ENCODE measurements at places on chromosomes 6 and 20.

GRCh38 chr6:24802271-24803059 lies 3.7 kb upstream of the ARMH2 start:
- peak; percentile 60 for DNase-seq

GRCh38 chr20:14829906-14830305 lies 492.5 kb upstream of the FLRT3 start:
- DNase-seq: no peak

GRCh38 chr6:164006459-164006858 lies 591.9 kb downstream of the QKI start:
- DNase-seq: no peak

DNA sequence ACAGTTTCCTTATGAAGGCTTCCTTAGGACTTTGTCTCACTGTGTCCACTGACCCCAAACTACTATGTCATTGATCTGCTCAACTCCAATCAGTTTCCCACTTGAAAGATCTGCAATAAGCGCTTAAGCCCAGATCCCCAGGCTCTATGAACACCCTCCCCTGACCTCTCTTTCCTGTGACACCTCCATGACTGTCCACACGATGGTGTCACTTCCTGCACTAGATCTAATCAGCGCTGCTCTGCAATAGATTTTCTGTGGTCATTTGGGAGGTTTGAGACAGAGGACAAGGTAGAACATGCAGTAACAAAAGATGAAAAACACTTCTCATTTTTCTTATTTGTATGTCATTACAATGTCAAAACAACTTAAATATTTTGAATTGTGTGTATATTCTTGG lies 304.6 kb upstream of the AGPAT4 start:
- no peak for DNase-seq

GRCh38 chr6:110874880-110875547 lies 429 bp downstream of the AMD1 start:
- DNase-seq: peak; percentile 26

- peak; percentile 38 for DNase-seq
Measured at GRCh38 chr6:111667931-111668330, 62.3 kb upstream of the TRAF3IP2 start.

DNA sequence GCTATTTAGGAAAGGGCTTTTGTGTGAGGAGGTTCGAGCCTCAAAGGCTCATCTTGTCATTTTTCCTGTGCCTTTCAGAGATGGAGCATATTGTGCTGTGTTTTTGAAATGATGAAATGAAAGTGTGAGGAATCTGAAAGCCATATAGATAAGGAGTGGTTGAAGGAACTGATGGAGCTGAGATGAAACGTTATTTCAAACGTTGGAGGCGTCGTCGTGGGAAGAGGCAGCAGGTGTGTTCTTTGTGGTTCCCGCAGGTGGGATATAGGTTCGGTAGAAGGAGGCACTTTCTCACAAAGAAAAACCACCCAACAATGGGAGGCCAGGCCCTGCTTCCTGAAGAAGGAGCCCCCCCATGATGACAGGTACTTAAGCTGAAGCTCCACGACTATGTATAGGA lies 83.2 kb upstream of the SNAP25 start:
- DNase-seq: no peak

- no peak for DNase-seq
Measured at GRCh38 chr6:47502920-47503319, 25.3 kb downstream of the CD2AP start.

- no peak for DNase-seq
Measured at GRCh38 chr20:12969071-12969669, 39.6 kb upstream of the SPTLC3 start.

- DNase-seq: peak; percentile 70
Measured at GRCh38 chr6:11007715-11008608, 36.1 kb downstream of the ELOVL2 start.

DNA sequence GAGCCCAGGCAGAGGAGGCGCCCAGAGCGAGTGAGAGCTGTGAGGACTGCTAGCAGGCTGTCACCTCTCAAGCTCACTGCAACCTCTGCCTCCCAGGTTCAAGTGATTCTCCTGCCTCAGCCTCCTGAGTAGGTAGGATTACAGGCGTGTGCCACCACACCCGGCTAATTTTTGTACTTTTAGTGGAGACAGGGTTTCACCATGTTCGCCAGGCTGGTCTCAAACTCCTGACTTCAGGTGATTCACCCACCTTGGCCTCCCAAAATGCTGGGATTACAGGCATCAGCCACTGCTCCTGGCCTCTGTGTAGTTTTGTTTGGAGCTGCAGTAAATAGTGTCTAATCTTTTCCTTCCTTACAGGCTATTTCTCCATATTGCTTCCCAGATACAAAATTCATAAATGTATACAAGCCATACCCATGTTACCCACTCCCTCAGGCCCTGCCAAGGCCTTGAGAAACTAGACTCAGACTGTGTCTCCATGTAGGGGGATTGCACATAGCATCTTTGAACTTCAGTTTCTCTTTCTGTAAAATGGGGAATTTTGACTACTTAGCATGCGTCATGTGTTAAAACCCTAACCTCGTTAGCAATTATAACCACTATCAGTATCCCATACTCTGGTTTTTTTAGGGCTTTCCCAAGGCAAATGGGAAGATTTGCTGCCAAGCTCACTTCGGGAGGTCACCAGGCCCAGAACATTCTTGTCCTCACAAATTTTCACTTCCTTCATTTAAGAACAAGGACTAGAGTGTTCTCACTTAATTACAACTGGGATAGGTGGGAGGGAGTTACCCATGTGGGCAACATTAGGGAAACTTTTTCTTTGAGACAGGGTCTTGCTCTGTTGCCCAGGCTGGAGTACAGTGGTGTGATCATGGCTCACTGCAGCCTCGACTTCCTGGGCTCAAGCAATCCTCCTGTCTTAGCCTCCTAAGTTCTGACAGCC lies 67.3 kb upstream of the DDR1 start:
- no peak for DNase-seq

GRCh38 chr6:55319961-55320695 lies 7.1 kb upstream of the GFRAL start:
- DNase-seq: no peak

- no peak for DNase-seq
Measured at GRCh38 chr6:46819561-46819960, 26.4 kb downstream of the MEP1A start.

DNA sequence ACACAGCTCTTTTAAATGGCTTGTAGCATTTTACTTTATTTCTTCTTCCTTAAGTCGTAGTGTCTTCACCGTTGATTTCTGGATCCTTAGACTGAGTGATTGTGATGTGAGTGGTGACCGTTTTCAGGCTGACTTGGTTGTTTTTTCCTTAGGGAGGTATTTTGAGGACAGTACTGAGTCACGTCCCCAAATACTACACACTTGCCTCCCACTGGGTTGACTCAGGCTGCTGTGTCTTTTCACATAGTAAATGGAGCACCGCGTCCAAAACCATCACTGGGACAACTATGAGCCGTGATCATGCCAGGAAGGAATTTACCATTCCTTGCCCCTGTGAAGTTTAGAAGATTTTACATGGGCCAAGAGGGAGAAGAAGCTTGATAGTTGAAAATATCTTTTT lies 174.1 kb downstream of the FARS2 start:
- peak; percentile 91 for DNase-seq

DNA sequence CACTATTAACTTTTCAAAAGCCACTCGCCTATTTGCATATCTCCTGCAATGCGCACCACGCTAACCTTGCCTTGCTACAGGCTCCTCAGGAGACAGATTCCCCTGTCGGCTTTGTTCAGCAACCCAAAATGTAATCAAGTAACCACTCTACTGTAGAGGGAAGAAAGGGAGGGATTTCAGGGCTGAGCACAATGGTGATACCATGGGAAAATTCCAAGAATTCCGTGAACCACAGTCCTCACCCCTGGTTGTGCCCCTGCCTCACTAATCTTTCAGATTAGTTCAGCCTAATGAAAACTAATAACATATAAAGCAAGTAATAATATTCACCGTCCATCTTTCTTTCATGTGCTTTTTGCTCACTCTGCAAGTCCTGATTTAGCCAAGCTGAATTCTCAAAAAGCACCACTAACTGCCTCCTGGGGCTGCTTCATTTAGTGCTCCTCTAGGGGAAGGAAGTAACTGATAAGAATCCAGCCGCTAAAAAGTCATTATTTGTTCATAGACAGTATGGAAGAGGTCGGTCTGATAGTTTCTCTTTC lies 6.6 kb downstream of the CITED2 start:
- DNase-seq: peak; percentile 28

DNA sequence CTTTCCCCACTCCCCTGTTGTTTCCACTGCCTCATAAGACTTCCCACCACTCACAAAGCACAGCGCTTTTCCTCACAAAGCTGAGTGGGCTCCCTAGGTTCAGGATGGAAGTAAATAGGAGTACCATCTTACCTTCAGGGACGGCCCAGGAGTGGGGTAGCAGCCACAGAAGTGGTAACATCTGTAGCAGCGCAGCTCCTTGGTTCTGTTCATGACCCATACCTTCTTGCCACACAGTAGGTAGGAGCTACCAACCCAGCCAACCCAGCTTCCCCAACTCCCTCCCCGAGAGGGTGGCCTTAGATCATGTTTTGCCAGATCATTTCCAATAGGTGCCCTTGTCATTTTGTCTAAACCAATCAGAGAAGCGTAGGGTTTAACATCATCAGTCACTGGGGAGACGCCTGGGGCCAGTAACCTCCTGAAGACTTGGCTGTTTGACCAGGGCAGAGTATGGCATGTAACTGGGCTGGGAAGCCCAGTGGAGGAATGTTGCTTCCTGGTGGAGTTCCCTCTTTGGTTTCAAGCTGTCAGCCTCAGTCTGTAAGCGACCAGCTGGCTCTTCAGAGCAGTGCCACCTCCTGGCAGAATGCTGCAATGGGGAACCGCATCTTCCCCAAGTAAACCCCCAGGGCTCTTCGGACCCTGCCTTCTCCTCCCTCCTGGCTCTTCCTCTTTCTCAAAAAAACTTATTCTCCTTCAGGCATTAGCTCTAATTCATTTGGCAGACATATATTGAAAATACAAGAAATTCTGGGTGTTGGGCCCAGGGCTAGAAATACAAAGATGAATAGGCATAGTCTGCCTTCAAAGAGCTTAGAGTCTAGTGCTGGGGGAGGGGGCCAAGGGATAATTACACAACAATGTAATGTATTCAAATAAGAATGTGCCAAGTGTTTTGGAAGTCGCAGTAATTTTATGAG lies at the start of gene HLA-DMA:
HLA-DMA (minus strand) TSS at position 281 of the 923 bp plus-strand sequence; CDS start at position 220, 61 bp downstream.
- DNase-seq: peak; percentile 88

GRCh38 chr20:13291157-13291556 lies 70.1 kb downstream of the ISM1 start:
- DNase-seq: no peak

DNA sequence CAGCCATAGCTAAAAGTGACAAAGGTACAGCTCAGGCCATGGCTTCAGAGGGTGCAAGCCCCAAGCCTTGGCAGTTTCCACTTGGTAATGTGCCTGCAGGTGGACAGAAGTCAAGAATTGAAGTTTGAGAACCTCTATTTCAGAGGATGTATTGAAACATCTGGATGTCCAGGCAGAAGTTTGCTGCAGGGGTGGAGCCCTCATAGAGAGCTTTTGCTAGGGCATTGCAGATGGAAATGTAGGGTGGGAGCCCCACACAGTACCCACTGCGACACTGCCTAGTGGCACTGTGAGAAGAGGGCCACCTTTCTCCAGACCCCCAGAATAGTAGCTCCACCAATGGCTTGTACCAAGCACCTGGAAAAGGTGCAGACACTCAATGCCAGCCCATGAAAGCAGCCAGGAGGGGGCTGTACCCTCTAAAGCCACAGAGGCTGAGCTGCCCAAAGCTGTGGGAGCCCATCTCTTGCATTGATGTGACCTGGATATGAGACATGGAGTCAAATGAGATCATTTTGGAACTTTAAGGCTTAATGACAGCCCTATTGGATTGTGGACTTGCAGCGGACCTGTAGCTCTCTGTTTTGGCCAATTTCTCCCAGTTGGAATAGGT lies 1299.4 kb upstream of the MAP3K7 start:
- no peak for DNase-seq

DNA sequence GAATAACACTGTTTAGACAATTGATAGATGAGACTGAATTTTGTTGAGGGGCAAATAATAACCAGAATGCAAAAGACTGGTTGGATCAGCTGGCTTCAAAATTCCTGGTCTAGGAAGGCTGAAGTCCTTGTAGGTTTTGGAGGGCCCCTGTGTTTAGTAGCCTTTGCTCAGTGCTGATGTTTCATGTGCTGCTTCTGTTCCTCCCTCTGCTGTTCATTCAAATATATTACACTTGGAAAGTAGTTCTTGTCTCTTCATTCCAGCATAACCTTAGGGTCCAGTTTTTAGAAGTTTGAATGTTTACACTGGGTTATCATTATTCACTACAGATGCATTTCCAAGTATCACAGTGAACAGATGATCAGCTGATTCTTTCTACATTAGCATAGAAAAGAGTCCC lies 72.5 kb downstream of the FLRT3 start:
- DNase-seq: peak; percentile 38

GRCh38 chr6:117165911-117166499 lies 99.4 kb upstream of the VGLL2 start:
- no peak for DNase-seq

GRCh38 chr6:41502566-41502916 lies 43.6 kb upstream of the FOXP4 start:
- DNase-seq: no peak

DNA sequence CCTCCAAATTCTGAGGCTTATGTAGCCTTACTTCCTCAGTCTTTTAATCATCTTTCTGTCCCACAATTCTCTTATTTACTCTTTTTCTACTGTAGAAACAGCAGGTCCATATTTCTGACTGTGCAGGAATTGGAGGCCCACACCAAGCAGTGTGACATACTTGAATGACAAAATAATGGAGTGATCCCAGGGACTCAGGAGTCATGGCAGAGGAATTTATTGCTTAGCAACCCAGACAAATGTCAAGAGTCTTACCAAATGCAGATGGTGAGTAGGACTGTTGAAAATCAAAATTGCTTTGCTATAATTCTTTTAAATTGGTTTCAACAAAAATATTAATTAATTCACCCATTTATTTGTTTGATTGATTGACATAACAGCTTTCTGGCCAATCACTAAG lies 59.9 kb downstream of the HTR1B start:
- DNase-seq: peak; percentile 72

DNA sequence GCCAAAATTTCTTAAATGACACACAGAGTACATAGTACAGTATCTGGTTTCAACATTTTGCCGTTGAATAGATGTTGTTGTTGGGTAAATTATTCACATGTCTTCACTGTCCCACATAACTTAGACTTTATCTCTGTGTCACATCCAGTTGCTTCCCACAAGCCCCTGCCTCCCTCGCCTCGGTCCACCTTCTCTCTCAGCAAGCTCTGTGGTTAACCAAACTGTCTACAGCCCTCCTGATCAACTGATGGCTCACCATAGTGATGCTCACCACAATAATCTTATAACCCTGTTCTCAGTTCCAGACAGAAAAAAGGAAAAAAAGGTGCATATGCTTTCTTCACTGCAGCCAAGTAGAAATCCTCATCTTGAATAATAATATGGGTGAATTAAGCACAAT lies 23.0 kb downstream of the IL17F start:
- DNase-seq: peak; percentile 18
